ENCODE measurements at places on chromosomes 5 and 9.

- DNase-seq, result no peak
Observed at GRCh38 chr9:6739218-6739617, 18.6 kb upstream of the KDM4C start.

DNA sequence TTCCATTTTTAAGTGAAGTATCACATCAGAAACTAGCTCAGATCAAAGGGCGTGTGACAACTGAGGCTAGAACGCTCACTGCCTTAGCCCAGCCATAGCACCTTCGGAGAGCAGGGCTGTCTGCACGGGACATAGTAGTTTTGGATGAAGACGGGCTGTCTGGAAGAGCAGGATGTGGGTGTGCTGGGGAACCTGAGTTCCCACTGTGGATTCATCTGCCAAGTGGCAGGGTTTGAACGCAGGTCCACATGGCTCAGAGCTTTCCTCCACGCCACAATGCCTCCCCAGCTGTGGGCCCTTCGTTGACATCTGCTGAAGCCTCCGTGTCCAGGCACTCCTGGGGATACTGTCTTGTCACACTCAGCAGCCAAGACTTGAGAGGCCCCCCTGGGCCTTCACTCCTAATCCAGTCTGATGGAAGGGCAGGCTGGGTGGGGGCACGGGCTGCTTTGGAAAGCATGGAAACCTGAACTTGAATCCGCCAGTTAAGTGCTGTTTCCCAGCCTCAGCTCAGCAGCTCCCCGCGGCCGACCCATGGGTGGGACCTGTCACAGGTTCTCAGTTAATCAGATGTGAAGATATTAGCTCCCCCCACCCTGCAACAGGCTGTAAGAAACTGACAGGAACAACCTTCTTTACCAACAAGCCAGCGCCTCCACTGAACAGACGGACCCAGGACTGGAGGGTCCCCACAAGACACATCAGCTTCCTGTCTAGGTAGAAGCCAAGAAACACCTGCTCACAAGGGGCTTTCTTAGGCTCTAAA is 228.1 kb downstream of the FANCC start:
- DNase-seq, result no peak

DNA sequence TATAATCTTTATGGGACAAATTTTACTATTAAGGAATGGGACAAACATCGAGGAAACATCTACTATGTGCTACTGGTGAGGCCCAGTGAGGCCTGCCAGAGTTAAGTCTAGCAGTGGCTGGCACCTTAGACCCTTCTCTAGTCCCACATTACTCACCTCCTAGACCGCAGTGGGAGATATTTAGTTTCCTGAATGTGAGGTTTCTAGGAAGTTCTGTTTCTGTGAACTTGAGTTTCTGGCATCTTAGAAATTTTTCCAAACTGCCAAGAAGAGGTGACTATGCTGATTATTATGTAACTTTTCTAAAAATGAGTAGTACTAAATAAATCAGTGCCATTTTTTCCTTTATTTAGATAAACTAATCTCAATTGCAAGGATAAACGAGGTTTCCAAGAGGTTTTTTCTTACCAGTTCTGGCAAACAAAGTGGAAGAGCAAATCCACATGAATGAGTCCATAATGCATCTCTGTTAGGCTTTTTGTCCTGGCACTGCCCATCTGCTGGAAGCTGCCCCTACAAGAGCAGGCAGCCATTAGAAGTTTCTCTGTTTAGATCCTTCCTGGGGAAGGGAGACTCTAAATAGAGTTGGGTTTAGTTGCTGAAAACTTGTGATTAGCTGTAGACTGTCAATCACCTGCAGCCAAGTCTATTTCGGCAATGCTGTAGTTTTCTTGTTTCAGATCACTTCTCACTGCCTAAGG is 348.7 kb downstream of the MAN2A1 start:
- no peak for DNase-seq

DNA sequence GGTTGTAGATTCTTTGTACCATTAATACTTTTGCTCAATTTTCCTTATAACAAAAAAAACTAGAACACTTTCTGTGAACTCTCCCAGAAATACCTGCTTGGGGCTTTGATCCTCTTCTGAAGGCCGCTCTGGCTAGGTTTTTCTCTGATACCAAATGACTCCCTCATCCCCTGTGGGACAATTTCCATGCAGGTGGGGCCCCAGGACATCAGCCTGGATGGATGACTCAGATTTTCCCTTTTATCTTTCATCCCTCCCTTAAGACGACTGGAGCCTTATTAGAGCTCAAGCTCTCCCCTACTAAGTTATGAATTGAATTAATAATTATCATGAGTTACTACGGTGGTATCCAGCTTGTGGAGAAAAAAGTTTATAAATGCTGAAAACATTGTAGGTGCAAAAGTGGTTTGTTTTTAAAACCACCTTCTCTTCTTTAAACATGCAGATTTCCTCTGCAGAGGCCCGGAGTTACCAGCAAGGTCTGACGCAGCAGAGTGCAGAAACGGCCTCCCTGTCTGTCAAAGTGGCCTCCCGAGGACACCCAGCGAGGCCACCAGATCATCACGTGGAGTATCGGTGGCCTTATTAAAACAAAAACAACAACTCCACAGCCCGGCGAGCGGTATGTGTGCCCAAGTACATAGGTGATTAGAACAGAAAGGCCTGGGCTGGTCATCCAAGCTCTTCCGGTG is 50.8 kb upstream of the IRX4 start:
- no peak for DNase-seq

GRCh38 chr5:11323761-11324160 is 562.7 kb upstream of the DAP start:
- DNase-seq, result no peak

DNA sequence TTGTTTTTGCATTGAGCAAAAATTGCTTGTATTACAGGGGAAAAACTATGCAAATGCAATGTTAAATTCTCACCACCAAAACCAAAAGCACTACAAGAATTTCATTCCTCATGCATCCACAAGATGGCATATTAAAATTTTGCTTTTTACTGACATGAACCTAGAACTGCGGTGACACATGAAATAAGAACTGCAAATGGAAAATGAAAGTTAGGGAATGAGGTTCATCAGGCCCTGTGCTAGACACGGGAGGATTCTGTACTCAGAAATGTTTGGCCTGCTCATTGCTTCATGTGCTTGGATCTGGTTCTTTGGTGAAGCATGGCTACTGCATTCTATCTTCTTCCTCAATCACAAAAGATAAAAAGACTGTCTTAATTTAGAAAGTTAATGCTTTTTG is 9.1 kb upstream of the RFK start:
- no peak for DNase-seq

DNA sequence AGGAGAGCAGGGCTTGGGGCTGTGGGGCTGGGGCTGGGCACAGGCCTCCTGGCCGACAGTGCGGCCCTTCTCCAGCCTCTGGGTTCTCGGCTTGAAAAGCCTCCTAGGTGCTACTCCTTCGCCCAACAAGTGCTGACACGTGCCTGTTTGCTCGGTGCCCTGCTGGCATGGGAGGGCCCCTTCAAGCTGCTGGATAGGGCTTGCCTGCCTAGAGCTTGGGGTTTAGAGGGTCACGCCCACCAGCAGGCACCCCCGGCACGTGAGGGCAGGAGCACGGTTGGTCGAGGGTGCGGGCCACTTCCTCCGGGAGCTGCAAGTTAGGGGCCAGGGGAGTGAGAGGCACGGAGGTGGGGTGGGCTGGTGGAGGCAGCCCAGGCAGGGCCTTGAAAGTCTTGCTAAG is 106.2 kb downstream of the RXRA start:
- DNase-seq, result no peak

DNA sequence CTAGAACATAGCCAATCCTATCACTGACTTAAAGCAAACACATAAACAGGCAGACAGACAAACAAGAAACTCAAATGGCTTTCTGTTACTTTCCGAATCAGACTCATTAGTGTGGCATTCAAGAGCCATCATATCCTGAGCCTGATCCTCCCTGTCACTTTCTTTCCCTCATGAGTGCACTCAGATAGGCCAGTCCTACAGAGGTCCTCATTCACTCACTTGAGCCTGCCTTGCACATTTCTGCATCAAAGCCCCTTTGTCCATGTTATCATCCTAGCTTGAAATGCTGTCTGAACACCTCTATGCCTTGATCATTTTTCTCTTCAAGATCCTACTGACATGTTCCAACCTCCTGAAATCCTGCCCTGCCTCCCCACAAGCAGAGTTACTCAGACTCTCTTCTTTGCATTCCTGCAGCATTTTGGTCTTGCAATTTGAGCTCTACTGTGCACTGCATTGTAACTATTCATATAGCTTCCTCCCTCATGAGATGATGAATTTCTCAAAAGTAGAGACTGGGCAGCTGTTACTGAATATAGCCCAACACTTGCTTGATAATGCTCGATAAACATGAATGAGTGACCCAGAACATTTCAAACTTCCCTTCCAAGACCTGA is 126.9 kb downstream of the PALM2AKAP2 start:
- DNase-seq, result no peak

GRCh38 chr5:98258939-98259338 is 514.5 kb upstream of the RGMB start:
- DNase-seq, result no peak

DNA sequence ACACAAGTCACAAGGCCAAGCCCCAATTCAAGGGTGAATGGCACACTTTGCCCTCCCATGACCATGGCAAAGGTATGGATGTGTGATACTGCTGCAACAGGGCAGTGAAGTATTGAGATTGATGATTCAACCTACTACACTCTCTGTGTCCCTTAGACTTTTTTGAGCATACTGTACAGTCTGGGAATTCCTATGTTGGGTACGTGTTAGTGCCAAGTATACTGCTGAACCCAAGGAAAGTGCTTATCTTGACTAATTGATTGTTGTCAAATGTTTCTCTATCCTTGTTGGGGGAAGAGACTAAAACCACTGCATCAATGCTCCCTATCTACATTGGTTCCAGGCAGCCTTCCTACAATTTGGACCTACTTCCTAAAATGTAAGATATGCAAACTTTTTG is 93.7 kb downstream of the NDFIP1 start:
- DNase-seq, result no peak

GRCh38 chr5:1445689-1446601 is 705 bp upstream of the SLC6A3 start:
- no peak for DNase-seq

DNA sequence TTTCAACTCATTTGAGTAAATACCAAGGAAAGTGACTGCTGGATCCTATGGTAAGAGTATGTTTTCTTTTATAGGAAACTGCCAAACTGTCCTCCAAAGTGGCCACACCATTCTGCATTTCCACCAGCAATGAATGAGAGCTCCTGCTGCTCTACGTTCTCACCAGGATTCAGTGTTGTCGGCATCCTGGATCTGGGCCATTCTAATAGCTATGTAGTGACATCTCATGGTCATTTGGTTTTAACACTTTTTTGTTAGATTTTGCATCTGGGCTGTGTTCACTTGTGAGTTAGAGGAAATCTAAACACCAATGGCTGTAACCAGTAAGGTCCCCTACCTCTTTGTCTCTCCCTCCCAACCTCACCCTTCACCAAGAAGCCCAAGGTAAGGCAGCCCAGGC is 115.9 kb downstream of the ATPSCKMT start:
- no peak for DNase-seq

GRCh38 chr5:73031839-73032238 is 76.0 kb downstream of the FCHO2 start:
- DNase-seq, result no peak

- no peak for DNase-seq
Observed at GRCh38 chr5:124663101-124663506, 83.3 kb downstream of the ZNF608 start.

GRCh38 chr5:103894882-103895281 is 332.3 kb upstream of the NUDT12 start:
- no peak for DNase-seq

GRCh38 chr5:124402144-124402581 is 344.3 kb downstream of the ZNF608 start:
- no peak for DNase-seq

- no peak for DNase-seq
Observed at GRCh38 chr9:98980291-98980690, 36.6 kb downstream of the COL15A1 start.

GRCh38 chr5:167778228-167778627 is 513.2 kb upstream of the WWC1 start:
- no peak for DNase-seq

DNA sequence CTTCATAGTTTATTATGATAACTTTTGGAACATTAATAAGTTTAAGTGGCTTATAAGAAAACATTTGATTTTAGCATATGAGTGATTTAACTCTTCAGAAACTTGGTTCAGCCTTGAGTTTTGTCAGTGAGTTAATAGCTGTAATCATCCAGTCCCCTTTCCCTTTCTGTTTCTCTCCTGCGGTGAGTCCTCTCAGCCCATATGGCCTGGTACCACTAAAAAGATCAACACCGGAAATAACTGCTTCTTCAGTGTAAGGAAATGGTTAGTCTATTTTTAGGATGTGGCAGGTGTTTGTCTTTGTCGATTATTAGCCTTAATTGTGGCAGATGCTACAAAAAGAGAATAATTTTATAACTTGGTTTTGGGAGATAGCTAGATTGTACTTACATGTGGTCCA is 120.2 kb upstream of the GRHPR start:
- DNase-seq, result no peak

DNA sequence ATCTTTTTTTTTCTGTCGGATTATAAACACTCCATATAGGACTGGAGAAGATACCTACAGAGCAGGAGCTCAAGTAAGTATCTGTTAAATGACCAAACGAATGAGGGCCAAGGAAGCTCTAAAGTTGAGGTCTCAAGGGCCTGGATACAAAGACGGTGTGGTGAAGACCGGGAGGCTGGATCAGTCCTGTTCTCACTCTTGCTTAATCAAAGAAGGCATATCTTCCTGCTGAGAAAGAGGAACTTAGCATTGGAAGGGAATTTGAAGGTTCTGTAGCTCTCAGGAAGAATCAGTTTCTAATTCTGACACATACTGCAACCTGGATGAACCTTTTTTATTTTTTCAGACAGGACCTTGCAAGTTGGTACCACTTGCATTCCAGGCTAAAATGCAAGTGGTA is 28.3 kb upstream of the PAX5 start:
- no peak for DNase-seq

- DNase-seq, result no peak
Observed at GRCh38 chr5:170576602-170577535, 73.0 kb downstream of the KCNIP1 start.

DNA sequence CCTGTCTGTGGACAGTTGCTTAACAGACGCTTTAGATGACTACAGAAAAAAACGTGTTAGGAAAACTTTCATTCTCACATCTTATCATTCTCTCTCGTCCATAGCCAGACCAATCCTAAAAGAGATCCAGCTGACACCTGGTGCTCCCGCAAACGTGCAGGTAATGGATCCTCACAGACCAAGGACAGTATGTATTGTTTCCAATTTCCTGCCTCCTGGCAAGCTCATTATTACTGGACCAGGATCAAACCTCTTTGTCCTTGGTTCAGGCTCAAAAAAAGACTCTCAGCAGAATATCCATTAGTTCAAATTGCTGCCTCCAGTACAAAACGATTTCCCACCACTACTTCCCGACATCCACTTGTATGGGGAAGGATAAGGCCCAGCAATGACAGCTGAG is 62.4 kb downstream of the SERINC5 start:
- DNase-seq, result no peak

GRCh38 chr5:39598661-39599248 is 174.0 kb upstream of the DAB2 start:
- no peak for DNase-seq

DNA sequence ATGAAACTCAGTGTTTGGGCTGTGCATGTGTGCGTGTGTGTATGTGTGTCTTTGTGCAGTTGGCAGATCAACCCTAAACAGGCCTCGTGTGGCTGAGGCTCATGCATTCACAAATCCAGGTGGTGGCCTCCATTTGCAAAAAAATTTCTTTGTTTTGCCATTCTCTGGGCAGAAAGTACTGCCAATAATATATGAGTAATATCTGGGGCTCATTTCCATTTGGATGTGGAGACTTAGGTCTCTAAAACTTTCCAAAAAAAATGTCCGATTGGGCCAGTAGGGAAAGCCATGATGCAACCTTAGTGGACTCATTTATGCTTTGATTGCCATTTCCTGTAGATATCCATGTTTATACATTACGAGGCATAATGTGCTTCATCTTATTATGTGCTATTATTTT is 77.9 kb upstream of the RPS23 start:
- DNase-seq, result no peak

All from iPS DF 6.9 (cell line).